Kidney (tissue), 22 donors: ENCODE measurements at places on chromosomes 4 and X. TPM values are rescaled to one million over a fixed set of nuclear protein-coding genes. Genes with fewer than 3 reads are reported as not detected.

Gene CT45A10
- not detected for total RNA-seq

Gene CYLC1
- not detected for total RNA-seq

Gene DCAF8L2
- total RNA-seq, result not detected

Gene SEPTIN11
- total RNA-seq, result 118 TPM

Gene ZCCHC13
- total RNA-seq, result not detected

Gene PABPC1L2A
- not detected for total RNA-seq
